ENCODE measurements at places on chromosomes 13 and 19.

DNA sequence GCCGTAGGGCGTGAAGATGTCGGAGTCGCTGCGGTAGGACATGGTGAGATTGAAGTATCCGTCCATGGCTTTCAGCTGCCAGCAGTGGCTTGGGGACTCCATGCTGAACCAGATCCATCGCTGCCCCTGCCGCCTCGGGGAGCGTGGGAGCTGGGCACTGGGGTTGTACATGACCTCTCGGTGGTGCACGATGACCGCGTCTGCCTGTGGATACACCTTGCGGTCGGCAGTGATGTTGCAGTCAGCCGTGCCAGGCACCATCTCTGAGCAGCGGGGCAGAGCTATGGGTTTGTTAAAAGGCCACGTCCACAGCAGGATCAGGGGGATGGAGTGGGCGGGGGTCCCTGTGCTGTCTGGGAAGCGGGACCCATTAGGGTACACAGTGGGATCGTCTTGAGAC is 7.4 kb downstream of the FUT6 start:
- DNase-seq: no peak

DNA sequence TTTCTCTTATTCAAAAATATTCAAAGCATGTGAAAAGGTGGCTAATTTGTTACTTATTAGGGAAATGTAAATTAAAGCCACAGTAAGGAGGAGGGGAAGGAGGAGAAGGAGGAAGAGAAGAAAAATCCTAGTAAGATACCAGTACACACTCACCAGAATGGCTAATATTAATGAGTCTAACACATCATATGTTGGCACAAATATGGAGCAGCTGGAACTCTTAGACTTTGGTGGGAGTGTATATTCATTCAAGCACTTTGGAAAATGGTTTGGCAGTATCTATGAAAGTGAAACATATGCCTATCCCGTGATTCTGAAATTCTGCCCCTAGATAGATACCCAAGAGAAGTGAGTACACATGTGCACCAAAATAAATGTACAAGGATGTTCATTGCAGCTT is 38.1 kb upstream of the RGCC start:
- no peak for DNase-seq

- DNase-seq: no peak
Measured at GRCh38 chr19:17424743-17425365, 5.0 kb downstream of the MVB12A start.

DNA sequence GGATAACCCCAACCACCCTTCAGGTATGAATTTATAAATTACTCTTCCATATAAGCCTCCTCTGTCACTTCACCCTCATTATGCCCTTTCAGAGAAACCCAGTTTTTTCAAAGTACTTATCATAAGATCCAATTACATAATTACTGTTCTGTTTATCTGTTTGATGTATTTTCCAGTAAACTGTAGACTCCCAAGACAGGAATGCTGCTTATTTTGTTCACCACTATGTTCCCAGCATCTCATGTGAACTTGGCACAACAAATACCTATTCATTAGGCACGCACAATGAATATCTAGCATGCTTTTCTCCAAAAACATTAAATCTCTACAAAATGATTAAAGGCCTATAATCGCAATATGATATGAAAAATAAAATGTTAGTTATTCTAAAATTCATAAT is 13.2 kb downstream of the ENOX1 start:
- no peak for DNase-seq

DNA sequence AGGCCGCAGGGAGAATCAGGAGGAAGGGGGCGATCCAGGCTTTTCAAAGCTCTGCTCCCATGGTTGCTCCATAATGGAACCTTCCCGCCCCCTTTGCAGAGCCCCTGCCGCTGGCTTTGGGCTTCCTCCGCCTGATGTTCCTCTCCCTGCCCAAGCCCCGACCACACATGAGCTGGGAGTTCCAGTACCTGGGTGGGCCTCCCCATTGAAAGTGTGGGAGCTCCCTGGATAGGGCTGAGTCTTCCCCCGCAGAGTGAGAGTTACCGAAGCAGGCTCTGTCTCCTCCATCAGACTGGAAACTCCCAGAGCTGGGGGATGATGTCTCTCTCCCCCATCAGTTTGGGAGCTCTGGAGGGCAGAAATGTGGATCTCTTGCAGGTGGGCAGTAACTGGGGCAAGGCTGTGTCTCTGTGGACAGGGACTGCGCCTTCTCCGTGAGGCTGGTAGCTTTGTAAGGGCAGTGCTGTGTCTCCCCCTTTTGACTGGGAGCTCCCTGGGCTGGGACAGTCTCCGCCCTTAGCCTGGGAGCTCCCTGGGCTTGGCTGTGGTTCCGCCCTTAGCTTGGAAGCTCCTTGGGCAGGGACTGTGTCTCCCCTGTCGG is 722 bp downstream of the DCAF15 start:
- DNase-seq: no peak

DNA sequence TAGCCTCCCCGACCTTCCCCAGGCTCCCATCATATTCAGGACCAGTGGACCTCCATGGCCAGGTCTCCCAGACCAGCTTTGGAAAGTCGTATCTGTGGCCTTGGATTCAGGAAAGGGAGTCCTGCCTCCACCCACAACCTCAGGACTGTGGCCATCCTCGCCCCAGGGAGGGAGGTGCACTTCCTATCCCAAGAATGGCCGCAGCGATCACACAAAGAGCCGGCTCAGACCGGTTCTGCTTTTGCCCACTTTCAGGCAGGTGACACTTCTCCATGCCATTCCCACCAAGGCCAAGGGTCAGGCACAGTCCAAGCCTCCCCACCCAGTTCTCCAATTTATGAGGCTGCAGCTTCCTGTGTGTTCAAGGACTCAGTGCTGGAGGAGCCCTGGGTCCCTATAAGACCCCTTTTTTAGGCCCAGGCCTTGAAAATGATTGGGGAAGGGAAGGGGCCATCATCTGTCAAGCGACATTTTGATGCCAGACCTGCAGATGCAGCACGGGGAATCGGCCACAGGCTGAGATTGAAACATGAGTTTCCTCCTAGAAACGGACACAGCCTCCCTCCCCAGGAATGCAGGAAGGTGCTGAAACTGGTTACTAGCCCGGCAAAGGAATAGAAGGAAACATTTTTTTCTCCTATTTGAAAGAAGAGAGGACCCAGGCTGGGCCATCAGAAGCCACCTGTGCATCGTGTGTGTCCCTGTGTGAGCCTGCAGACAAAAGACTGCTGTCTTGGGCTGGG is 65.6 kb upstream of the USE1 start:
- no peak for DNase-seq

DNA sequence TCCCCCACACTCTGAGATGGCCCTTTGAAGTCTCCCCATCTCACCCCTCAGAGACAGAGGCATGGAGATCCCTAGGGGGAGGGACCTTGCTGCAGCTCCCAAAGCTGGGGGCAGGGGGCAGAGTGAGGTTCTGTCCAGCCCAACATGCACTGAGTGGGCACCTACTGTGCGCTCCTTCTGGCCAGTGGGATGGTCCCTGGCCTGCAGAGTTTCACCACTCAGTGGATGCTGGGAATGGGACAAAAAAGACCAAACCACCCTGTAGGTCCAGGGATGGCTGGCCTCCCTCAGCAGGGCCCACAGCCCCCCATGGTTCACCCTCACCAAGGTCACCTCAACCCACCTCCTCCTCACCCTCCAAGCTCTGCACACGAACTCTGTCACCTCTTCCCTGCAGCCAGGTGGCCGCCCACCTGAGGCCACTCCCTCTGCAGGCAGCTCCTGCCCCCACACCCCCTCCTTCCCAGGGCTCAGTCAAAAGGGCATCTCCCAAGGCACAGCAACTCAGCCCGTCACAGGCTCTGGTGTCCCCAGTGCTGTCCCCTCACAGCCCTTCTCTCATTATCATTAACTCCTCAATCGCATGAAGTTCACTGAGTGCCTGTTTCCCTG is 16.1 kb downstream of the CEACAM21 start:
- DNase-seq: no peak

GRCh38 chr19:2016041-2016807 is 710 bp upstream of the BTBD2 start:
- no peak for DNase-seq

GRCh38 chr13:95656386-95657015 is 12.0 kb upstream of the DZIP1 start:
- no peak for DNase-seq

DNA sequence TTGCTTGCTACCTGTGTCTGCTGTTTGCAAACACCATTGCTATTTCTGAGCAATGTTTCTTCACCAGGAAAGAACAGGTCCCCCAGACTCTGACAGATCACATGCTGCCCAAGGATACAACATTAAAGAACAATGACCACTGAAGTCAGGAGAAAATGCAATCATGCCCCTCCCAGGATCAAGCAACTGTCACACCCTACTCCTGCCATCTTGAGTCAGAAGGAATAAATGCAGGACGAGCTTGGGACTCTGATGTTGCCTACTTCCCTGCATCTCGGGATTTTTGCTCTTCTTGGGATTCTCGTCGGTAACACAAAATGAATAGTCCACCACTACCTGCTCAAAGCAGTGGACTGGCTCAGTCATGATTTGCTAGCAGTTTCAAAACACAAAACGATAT is 490.6 kb downstream of the COG6 start:
- no peak for DNase-seq
